ENCODE measurements at places on chromosomes 2 and 18. TPM values are rescaled to one million over a fixed set of nuclear protein-coding genes. Genes with fewer than 3 reads are reported as not detected.

GPR17 gene
- not detected for total RNA-seq

EMILIN1 gene
- total RNA-seq: 256 TPM

RFTN2 gene
- total RNA-seq: 5.5 TPM

CCDC102B gene
- total RNA-seq: 4.3 TPM

CTIF gene
- 13.2 TPM for total RNA-seq

MC5R gene
- total RNA-seq: not detected

DNA sequence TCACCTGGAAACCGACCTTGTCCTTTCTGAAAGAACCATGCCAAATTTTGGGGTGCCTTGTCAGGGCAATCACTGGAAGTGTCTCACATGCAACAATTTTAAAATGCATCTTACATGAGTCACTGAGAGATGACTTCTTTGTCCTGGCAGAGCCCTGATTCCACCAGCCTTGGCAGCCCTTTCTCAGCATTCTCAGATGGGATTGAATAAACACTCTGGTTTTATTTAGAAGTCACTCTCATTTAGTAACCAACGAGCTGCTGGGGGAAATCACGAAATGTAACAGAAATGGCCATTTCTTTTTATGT lies 3.8 kb upstream of the ATP8B1 start:
- no peak for DNase-seq

- no peak for DNase-seq
Observed at GRCh38 chr2:40049781-40050180, 270.7 kb upstream of the THUMPD2 start.

- DNase-seq: no peak
Observed at GRCh38 chr2:220601674-220602073, 970.4 kb downstream of the EPHA4 start.

DNA sequence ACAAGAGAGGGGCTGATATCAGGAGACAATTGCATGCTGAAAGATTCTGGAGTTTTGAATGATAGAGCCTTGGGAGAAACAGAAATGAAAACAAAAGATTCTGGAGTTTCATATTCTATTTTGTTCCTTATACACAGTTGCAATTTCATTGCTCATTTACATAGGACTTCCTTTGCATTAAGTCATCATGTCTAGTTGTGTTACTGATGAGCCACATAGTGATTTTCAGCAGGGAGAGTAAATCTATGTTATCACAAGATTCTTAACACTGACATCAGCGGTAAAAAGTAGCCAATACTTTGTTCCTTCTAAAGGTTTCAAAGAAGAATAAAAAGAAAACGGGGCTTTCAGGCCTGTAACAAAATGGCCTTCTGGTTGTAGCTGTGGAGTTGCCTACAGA lies 7.1 kb downstream of the ADAM17 start:
- DNase-seq: no peak

DNA sequence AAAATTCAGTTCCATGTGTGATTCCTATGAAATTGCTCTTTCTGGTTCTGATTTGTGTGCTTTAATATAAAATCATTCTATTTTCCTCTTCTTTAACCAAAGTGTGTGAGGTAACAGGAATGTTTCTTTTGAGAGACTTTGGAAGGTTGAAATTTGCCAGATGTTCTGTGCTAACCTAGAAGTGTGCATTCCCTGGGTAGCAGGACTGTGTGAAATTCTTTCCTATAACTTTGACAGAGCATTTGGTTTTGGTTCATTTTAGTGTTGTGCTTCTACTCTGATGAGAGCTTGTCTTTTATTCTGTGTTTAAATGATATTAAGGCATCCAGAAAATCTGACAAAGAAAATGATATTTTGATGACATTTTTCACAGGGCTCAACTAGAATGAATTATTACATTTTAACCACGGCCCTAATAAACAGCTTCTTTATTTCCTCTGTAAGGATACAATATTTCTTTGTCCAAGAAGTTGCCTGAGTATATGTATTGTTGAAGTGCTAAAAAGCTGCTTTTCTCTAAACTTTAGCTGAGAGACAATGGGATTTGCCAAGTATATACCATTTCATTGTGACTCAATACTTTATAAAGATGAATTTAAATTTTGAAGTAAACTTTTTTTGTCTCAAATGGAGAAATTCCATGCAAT lies 34.7 kb upstream of the DLX1 start:
- DNase-seq: no peak

DNA sequence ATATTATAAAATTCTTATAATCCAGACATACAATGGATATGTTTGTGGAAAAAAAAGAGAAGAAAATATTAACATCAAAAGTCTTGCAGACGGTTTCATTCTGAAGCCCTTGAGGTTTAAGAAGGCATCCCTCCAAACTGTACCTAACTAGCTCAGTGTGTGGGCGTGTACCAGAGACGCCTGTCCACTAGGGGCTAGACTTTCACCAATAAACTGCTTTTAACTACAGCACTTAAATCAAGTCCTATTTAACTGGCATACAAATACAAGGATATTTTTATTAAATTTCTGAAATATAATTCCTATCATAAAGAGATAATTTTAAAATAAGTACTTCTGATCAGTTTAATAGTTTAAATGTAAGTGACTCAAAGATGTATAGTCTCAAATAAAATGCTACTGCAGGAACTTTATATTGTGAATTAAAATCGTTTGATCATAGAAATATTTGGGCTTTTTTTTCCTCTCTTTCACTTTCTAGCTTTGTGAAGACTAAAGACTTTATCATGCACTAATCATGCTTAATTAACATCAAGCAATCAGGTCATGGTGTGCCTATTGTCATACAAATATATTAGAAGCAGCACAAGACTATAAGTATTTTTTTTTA lies 437.7 kb downstream of the SATB2 start:
- DNase-seq: no peak

- no peak for DNase-seq
Observed at GRCh38 chr2:187855689-187856088, 301.5 kb upstream of the TFPI start.

DNA sequence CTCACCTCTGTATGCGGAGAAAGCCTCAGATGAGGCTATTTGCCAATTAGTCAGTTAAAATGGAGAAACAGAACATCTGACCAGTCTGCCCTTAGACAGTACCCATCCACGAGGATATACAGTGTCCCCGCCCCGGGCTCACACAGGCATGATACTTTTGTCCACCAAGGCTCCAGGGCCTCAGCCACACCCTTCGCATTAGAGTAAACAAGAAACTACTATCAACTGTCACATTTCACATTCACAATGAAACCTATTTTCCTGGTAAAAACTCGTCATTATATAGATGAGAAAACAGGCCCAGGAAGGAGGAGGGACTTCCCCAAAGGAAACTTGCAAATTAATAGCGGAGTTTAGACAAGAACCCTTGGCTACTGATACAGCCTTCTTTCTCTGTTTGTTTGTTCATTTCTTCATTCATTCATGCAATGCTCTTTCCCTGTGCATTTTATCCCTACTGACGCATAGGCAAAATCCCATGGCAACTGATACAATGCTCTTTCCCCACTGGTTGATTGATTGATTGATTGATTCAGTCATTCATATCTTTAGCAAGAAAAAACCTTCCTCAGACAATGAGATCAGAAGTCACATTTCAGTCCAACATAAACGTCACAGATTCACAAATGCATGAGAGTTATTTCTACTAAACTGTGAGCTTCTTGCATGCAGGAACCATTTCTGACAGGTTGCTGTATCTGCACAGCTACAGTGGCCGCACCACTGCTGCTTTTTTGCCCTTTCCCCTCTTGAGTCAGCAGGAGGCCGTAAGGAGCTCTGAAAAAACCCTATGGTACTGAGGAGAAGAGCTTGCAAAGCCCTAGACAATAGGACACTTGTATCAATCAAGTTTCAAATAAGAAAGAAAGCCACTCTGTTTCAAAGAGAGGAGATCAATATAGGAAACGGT lies 777.1 kb downstream of the RNF144A start:
- DNase-seq: no peak

DNA sequence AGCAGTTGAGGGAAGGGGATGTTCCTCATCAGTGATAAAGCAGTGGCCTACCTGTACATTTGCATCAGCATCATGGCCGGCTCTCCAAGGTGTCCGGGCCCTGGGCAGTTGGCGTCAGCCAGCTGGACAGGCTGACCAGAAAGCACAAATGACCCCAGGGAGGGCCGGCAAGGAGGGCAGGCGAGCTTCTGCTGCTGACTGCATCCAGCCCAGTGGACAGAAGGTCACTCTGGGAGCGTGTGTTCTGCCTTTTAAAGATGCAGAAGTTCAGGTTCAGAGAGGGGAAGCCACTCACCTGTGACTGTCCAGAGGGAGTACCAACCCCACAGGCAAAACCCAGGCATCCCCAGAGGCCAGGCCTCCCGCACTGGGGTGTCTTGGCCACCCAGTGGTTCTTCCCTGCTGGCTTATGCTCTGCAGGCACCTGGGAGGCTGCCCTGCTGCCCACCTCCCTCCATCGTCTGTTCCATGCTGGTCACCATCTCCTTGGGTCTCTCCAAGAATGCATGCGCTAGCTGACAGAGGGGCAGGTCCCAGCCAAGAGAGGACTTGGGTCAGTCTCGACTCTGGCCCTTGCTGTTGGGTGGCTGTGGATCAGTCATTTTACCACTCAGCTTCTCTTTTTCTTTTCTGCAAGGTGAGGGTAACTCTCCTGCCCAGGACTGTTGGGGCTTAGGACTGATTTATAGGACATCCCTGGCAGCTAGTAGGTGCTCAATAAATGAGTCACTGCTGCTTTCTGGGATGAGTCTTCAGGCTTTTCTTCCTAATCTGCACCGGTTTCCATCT lies 89.9 kb downstream of the INHBB start:
- DNase-seq: no peak

- peak; percentile 81 for DNase-seq
Observed at GRCh38 chr2:85753525-85754312, at the start of gene ATOH8. ATOH8 (plus strand) TSS chr2:85753991; CDS start chr2:85754190, 199 bp downstream.

GRCh38 chr2:239215988-239216613 lies 184.7 kb downstream of the HDAC4 start:
- no peak for DNase-seq

GRCh38 chr2:84782717-84783442 lies 98.0 kb downstream of the TRABD2A start:
- no peak for DNase-seq

DNA sequence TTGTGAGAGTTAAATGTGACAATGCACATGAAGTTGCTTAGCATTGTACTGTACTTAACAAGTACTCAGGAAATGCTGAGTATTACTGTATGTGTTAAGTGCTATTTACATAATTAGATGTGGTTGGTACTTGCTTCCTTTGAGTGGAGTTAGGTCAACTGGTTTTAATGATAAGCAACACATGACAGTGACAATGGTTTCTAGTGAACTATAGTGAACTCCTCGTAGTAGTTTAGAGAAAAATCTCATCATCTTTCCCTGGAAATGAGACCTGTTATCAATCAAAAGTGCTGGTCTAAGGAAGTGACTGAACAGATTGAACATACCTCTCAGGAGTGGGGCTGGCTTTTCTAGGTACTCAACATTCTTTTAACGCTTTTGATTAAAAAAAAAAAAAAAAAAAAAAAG lies 29.2 kb upstream of the ZDBF2 start:
- DNase-seq: no peak

- DNase-seq: peak; percentile 37
Observed at GRCh38 chr2:127591221-127591923, 54.6 kb upstream of the GPR17 start.

DNA sequence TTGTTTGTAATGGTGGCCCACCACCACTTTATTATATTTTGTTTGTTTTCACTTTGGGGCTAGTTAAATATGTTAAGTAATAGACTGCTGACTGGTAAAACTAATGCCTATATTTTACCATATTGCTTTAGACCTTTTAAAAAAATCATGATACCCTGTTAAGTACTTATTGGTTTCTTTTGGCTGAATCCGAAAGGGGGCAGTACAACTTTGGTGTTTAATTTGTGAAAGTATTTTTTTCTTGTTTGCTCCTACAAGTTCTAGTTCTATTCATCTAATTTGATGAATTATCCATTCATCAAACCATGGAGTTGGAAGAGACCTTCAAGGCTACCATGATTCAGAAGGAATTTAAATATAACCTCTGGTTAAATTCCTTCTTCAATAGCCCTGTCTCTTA lies 147.0 kb downstream of the MBD5 start:
- no peak for DNase-seq

DNA sequence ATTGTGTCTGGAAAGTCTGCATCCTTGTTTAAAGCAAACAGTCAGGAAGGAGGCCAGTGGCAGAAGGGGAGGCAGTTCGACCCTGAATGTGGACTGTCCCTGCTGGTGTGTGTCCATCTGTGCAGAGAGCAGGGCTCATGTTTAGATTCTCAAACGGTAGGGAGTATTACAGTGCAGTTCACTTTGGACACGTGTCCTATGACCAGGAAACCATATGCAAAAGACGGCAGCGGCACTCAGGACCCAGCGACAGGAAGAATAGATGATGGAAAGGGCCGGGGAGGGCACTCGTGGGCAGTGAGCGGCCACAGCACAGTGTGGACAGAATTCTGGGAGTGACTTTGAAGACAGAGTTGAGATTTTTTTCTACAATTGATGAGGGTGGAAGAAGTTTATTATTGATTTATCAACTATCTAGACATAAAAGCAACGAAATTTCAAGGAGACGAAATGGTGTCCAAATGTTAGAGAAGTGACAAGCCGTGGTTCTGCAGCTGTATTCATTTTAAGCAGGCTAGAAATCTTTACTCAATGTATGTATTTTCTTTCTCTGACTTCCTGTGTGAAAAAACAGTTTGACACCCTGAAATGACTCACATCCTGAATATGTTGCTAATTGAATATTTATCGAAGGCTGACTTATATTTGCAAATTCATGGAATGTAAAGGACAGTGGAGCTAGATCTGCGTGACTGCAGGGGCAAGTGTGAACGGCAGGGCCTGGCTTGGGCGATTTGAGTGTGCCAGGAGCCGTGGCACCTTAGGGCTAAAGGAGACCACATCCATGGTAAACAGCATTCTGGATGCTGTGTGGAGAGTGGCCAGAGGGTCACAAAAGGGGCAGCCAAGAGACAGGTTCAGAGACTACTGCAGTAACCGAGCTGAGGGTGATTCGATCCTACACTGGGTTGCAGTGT lies 214.2 kb downstream of the PTGR3 start:
- peak; percentile 54 for DNase-seq

GRCh38 chr2:71461304-71461671 lies 7.9 kb downstream of the DYSF start:
- DNase-seq: no peak

DNA sequence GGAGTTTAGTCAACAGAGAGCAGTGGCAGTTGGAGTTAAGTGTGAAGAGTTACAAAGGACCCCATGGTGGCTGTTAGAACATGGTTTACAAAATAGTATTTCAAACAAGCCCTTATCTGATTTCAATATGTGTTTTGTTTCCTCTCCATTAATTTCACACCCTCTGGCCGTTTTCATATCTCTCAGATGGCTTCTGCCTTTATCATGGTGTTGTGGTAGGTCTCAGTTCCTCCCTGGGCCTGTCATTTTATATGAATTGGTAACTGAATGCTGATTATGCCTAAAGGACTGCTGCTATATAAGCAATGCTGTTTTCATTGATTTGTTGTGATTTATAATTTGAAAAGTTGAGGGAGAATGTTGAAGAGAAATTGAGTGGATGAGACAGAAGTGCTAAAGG lies 686.7 kb downstream of the NYAP2 start:
- no peak for DNase-seq

GRCh38 chr18:2898186-2898640 lies 51.4 kb downstream of the EMILIN2 start:
- no peak for DNase-seq

GRCh38 chr2:37583867-37584266 lies 87.6 kb downstream of the CDC42EP3 start:
- no peak for DNase-seq

- DNase-seq: no peak
Observed at GRCh38 chr18:78447211-78447610, 532.4 kb upstream of the SALL3 start.

GRCh38 chr18:46294318-46294717 lies 190.1 kb downstream of the HAUS1 start:
- no peak for DNase-seq

- no peak for DNase-seq
Observed at GRCh38 chr2:231965102-231965501, 3.6 kb downstream of the DIS3L2 start.

GRCh38 chr2:11502740-11503292 lies 31.0 kb upstream of the GREB1 start:
- DNase-seq: no peak

Measured in mucosa of descending colon (tissue), 3 donors.